Natural killer cell (primary cell): ENCODE measurements at places on chromosomes 5 and 9.
A peak's percentile ranks its signal among the peaks of the same experiment; 100 is the strongest.

DNA sequence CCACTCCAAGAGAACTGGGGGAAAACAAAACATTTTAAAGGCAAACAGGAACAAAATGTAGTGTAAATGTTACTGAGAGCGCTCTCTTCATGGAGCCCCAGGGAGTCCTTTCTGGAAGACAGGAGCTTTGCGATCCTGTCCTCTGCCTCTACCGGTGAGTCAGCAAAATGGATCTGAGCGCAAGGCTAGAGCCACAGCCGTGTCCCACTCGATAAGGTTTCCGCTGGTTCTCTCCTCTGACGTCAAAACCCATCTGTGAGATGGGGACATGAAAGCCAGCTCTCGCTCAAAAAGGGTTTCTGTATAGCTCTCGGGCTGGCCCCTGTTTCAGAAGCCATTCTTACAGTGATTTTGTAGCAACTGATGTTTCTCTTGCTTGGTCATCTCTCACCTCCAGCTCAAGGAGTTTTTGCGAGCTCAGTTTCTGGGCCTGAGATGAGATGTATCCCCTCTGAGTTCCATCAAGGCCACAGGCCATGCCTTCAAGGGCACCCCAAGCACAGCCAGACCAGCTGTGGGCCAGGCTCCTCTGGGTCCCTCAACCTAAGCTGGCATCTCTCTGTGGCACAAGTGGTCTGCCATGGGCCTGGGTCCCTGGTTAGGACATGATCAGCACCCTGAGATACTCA, 101.6 kb downstream of the FSTL4 start:
- H3K27ac ChIP-seq, result no peak overlapping the region
- H3K27me3 ChIP-seq, result no peaks in the 10 kb centered on the region
- H3K4me1 ChIP-seq, result no peaks in the 10 kb centered on the region

GRCh38 chr5:172187118-172188032, 649 bp downstream of the STK10 start:
- peak; percentile 86 for DNase-seq
- H3K4me3 ChIP-seq, result peak overlapping the region; percentile 66
- peaks cover 9% of the 10 kb centered on the region for H3K36me3 ChIP-seq

- H3K4me3 ChIP-seq, result no peak overlapping the region
- H3K27me3 ChIP-seq, result no peaks in the 10 kb centered on the region
- H3K27ac ChIP-seq, result no peak overlapping the region
- peak; percentile 60 for DNase-seq
- peaks cover 37% of the 10 kb centered on the region for H3K36me3 ChIP-seq
- peaks cover 6% of the 10 kb centered on the region for H3K4me1 ChIP-seq
Measured at GRCh38 chr9:107309271-107309670, 26.2 kb downstream of the RAD23B start.

DNA sequence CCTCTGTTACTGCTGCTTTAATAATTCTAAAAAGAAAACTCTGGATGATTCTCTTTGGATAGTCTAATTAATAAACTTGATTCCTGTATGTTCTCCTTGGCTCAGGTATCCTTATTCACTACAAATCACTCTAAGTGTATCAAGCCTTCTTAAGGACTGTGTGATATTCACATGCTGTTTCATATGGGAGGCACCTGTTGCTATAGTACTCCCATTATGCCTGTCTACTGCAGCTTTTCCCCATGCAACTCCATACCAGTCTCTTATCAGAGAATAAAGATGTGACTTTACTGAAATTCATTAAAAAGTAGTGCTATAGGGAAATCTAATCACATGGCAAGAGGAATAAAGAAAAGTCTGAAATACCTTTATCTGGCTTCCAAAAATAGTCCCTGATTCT, 14.7 kb downstream of the BRD8 start:
- H3K36me3 ChIP-seq, result peaks cover 97% of the 10 kb centered on the region
- no peak overlapping the region for H3K4me3 ChIP-seq
